ENCODE measurements at places on chromosomes 2 and 18.
A peak's percentile ranks its signal among the peaks of the same experiment; 100 is the strongest.

DNA sequence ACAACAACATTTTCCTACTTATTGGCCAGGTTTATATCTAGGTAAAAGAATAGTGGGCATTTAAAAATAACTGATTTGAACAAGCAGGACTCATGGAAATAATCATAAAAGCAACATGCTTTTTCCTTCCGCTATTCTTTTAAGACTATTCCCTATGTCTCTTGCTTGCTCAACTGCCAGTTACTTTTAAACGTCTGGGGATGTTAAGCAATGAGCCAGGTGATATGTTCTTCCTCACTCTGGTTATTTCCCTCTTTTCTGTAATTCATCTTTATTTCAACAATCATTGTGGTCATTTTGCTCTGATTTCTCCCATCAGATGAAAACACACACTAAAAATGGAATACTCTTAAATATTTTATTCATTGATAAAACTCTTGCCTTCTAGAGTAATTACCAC lies 33.4 kb upstream of the SLC8A1 start:
- no peak for DNase-seq

- no peak for DNase-seq
Measured at GRCh38 chr2:64101141-64101591, 43.1 kb downstream of the PELI1 start.

DNA sequence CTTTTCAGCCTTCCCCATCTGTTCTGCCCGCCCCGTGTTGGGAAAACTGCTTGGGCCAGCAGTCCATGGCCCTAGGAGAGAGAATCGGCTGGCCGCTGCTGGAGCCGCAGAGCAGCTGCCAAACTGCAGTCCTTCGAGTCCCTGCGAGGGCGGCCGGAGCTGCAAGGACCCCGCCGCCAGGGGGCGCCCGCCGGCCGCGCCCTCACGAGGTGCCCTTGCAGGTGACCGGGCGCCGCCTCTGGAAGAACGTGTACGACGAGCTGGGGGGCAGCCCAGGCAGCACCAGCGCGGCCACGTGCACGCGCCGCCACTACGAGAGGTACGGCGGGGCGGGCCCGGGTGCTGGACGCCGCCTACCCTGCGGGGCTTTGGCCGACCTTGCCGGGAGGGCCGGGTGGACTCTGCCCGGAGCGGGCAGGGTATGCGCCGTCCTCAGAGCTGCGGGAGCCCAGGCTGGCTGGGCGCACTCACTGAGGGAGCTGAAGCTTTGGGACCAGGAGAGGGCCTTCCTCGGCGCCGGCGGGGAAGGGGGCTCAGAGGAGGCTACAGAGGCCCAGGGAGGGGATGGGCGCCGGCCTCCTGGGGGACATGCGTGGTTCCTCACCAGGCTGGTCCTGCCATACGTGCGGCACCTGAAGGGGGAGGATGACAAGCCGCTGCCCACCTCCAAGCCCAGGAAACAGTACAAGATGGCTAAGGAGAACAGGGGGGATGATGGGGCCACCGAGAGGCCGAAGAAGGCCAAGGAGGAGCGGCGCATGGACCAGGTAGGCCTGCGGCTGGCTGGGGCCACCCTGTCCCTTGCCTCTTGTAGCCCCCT lies 13.6 kb downstream of the ARID5A start:
- peak; percentile 79 for DNase-seq

- no peak for DNase-seq
Measured at GRCh38 chr2:39300044-39300978, 56.5 kb upstream of the CDKL4 start.

GRCh38 chr18:24386681-24387080 lies 10.9 kb downstream of the OSBPL1A start:
- DNase-seq, result no peak

DNA sequence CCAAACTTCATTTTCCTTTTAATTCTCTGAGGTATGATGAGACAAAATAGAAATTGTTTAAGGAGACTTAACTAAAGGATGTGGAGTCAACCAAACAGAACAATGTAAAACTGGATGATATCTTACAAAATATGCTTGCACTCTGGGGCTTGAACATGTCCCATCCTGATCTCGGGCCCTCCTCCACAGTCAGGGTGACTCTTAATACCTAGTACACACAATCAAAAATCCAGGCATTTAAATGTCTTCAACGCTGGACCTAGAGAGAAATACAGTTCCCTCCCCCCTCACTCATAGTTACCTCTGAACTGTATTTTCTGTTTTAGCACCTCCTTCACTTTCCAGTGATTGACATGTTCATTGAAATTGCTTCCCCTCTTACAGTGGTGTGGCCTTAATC lies 36.9 kb upstream of the SERPINB2 start:
- no peak for DNase-seq

DNA sequence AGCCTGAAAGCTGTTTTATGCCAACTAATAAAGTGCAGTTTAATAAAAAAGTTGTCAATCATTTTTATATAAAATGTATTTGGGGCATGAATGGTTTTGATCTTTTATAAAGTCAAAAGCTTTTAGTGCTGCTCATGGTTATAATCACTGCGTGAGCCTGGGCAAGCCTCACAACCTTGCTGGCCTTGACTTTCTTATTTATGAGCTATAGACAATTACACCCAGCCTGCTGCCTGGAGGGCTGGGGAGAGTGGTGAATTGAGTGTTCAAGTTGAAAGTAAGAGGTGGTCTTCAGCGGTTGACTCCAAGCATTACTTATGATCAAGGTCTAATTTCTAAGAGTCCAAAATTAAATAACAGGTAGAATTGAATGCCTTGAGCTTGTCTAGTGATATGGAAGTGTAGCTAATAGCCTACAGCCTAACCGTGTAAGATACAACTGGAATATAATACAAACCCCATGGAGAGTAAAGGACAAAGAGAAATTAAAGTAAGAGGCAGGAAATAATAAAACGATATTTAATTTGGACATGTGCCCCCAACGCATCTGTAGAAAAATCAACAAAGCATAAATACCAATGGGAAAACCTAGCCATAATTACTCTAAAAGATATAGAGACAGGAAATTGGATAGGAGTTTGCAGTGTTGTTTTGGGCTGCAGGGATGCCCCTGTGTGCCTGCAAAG lies 106.0 kb upstream of the CYP1B1 start:
- DNase-seq, result no peak

DNA sequence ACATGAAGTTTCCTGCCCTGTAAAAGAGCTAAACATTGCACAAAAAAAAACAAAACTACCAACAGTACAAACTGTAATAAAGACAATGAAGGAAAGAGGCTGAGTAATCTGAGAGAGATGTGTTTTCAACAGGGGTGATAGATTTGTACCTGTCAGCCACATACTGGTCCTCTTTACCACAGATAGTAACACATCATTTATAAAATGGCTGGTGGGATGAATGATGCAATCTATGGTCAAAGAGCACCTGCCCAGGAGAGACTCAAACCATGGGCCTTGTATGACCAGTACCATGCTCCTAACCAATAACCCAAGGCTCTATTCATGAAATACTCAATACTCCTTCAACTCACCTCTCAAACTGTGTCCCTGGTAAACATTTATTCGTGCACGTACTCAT lies 4.5 kb downstream of the SUCLG1 start:
- no peak for DNase-seq

DNA sequence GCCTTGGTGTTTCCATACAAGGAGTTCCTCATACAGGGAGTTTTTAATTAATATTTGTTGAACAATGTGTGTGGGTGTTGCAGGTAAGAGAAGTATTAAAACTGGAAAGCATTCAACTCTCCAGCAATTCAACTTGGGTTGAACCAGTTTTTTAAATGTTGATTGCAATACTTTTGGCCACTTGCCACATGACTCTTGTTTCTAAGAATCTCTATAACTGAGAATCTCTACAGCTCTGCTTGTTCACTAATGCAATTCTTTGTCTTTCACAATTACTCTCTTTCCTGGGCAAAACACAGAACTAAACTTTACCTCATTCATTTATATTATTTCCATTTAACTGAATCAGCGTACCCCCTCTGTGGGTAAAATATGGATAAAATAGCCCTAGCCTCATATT lies 429.4 kb downstream of the ARHGAP15 start:
- no peak for DNase-seq

DNA sequence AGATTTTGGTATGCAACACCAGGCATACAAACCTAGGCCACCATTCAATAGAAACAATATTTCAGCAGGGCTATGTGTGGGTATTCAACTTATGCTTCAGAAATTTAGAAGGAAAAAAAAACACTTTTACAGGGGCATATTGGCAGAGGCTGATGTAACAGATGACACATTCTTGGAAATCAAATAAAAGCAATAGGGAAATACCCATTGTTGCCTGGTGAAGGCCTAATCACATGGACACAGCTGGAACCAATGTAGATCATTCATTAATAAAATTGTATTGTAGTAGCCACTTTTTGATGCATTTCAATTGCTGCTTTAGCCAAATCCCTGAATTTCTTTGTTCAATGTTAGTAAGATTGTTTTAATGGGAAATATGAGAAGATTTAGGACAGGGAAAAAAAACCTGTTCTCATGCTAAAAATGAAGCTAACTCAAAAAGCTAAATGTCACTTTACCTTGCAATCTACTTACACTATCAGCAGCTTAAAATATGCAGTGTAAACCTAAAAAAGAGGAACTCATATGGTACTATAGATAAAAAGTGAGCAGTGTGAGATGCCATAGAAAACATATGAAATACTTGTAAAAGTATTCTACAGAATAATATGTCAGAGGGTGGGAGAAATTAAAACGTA lies 289.4 kb downstream of the ZEB2 start:
- DNase-seq, result no peak

- no peak for DNase-seq
Measured at GRCh38 chr2:181741756-181742155, 61.4 kb upstream of the NEUROD1 start.

DNA sequence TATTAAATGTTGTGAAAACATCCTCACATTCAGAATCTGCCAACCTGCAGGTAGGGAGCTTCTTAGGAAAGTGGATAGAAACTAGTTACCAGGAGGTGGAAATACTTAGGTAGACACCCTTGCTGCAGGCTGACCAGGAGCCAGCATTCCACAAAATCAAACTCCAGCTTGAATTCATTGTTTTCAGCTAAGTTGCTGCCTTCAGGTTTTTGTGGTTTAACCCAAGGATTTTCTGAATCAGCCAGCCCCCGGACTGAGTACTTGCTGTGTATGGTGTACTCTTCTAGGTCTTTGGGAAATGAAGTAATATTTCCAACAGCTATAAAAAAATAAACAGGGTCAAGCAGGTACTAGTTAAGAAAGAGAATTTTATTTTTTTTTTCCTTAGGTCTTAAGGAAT lies 192.1 kb upstream of the CHST9 start:
- no peak for DNase-seq

All from lower lobe of right lung (tissue), 2 donors.